ENCODE measurements at places on chromosomes 6 and 20.

DNA sequence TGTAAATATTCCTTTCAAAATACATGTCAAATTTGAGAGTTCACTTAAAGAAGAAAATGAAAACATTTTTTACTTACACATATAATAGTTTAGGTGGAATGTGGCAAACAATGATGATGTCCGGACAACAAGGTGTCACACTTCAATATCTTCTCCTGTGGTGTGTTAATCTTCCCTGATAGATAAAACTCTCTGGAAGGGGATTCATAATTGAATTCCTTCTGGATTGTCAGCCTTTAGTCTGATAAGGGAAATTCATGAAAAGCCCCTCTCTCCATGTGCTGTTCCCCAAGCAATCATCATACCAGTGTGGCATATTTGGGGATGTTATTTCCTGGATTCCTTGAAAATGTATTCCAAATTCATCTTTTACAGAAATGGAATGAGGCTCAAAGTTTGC, 971 bp upstream of the SERINC3 start:
- no peak for DNase-seq

GRCh38 chr6:148398678-148399077, 56.0 kb downstream of the SASH1 start:
- DNase-seq = no peak

GRCh38 chr6:1105833-1106400, 206.0 kb upstream of the FOXQ1 start:
- DNase-seq = no peak

DNA sequence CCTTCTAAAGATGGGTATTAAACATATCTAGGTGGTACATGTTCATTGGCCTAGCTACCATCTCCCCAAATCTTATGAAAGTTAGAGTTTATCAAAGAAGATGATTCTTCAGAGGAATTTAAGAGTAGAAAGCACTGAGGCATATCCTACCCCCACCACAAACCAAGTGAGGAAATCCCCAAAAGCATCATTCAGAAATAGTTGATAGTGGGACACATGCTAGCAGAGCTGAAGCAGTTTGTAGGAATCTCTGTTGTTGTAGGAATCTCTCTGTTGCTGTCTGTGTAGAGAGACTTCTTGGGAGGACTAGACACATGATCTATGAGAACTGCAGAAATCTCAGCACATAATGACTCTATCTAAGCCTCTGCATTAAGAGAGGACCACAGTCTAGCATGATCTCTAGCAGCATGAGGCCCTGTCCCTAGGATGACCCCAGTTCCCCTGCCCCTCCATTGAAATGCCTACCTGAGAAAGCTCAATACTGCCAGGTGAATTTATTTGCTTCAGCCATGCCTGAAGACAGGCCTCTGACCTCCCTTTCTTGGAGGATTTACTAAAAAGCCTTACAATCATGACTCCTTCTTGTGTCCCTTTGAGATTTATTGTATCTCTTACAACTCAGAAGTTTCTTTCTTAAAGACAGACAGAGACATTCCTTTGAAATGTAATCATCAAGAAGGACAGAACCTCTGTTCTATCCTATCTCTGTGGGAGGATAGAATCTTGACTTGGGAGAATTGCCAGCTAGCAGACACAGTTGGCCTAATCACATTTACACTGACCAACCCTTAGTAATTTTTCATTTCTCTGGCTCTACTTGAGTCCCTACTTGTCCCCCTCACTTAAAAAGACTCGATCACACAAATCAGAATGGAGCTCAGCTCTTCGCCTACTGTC, 582.4 kb downstream of the PHF3 start:
- no peak for DNase-seq

- DNase-seq = no peak
These were observed 880.9 kb downstream of the PRIM2 start for GRCh38 chr6:58198301-58198700.

DNA sequence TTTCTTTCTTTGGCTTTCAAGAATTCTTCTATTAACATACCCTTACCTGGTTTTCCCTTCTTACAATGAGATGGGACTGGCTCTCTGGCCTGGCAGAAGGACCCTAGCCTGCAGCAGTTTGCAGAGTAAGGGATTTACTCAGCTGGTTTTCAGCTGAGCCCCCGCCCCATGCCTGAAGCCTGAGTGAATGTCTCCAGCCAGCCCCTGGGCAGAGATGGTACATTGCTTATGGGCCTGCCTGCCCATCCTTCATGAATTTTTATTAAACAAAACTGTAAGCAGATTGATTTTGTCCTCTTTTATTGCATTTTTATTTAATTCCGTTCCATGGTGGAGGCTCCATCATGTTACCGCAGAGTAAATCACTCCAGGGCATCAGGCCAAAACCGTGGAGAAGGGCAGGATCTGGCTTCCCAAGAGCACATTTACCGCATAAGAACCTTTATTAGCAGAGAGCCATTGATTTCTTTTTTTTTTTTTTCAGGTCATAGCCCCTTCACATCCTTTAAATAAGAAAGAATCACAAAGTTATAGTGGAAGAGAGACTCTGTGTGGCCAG, 316.2 kb downstream of the DHX35 start:
- no peak for DNase-seq

DNA sequence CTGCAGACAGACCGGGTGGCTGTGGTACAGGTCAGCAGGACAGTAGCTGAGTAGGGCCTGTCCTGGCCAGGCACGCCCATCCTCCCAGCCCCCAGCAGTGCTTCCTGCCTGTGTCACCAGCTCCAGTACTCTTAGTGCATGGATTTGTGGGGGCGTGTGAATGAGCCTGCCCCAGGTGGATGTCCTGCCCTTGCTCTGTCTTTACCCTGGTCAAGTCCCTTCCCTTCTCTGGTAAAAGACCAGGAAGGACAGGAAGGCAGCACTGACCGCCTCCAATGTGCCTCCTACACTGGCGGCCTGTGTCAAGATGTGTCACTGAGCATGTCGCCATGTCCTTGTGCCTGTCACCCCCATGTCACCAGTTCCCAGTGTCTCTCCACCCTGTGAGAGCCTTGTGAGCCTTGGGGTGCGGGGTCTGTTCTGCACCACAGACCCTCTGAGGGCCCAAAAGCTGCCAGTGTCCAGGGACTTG, 11.9 kb downstream of the TEAD3 start:
- no peak for DNase-seq

GRCh38 chr6:49264909-49265308, 198.1 kb downstream of the MMUT start:
- DNase-seq = no peak

DNA sequence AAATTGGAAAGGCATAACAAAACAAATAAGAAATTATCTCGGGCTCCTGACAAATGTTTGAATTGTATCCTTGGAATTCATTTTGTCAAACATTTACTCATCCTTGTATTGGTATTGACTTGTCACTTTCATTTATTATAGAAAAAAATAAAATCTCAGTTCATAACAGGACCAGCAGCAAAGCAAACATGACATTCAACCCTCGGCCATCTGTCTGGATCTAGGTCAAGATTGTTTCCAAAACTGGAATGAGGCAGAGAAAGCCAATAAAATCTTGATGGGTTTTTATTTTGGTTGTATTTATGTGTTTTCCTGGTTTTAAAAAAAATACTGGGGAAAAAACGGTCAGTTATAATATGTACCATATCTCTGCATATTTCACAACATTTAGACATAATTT, 42.9 kb upstream of the FABP7 start:
- no peak for DNase-seq

Data from stimulated activated CD4-positive, alpha-beta T cell treated with anti-CD3 and anti-CD28 coated beads, Interleukin-12 subunit alpha, Interleukin-12 subunit beta, amount 100 ng/mL, for 24 hours (primary cell).